ENCODE measurements at places on chromosomes 1 and 21. TPM values are rescaled to one million over a fixed set of nuclear protein-coding genes. Genes with fewer than 3 reads are reported as not detected.

DNA sequence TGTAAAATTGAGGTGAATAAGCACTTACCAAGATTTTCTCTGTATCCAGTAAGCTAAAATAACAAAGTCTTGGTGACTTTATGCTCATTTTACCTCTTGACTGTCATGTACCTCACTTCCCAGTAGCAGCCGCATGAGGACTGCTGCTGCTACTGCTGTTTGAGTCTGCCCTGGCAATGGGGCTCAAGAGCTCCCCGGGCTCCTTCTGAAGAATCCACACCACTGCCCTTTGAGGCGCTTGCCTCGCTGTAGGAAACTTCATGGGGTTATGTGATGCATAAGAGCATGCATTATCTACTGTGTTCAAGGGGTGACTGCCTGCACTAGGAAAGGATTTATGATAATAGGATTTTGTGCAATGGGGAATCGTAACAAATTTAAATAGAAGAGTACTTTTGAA lies 113.5 kb downstream of the NTNG1 start:
- no peak overlapping the region for H3K4me3 ChIP-seq
- no peak for DNase-seq
- no peaks in the 10 kb centered on the region for H3K4me1 ChIP-seq
- no peaks in the 10 kb centered on the region for H3K36me3 ChIP-seq
- H3K27ac ChIP-seq: no peak overlapping the region
- H3K27me3 ChIP-seq: no peaks in the 10 kb centered on the region

CA6 gene
- total RNA-seq: not detected

DNA sequence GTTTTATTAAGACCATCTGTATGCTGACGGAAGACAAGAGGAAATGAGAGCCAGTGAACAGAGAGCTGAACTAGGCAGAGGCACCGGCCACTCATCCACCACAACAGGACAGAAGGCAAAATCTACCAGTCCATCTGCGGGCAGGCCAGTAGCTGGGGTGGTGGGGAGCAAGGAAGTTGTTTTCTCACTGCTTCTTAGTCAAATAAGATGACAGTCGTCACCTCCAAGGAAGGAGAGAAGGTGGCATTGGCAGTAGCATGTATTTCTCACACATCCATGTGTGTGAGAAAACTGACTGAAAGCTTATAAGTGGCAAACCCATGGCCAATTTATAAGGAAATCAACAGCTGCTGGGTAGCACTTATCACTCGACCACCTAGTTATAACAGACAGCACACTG lies 8.2 kb downstream of the TTC13 start:
- no peak overlapping the region for H3K27ac ChIP-seq
- no peaks in the 10 kb centered on the region for H3K36me3 ChIP-seq
- no peak overlapping the region for H3K4me3 ChIP-seq
- H3K4me1 ChIP-seq: no peaks in the 10 kb centered on the region

DNA sequence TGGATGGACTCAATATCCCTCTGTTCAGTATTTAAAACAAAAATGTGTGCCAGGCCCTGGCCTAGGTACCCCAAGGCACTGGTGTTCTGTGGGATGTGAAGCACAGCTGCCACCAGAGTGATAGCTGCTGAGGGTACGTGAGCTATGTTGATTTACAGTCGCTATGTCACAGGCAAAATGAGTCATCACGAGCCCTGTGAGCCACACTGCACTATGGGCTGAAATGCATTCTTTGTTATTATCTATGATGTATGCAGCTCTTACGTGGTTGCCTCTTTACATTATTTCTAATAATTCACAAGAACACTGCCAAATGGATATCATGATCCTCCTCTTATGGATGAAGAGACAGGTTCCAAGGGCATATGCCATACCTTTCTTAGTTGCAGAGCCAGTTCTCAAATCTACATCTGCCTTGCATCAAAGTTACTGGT lies 2.1 kb downstream of the TEX38 start:
- DNase-seq: no peak
- no peaks in the 10 kb centered on the region for H3K4me1 ChIP-seq
- no peak overlapping the region for H3K4me3 ChIP-seq
- no peak overlapping the region for H3K27ac ChIP-seq
- no peaks in the 10 kb centered on the region for H3K27me3 ChIP-seq
- H3K36me3 ChIP-seq: no peaks in the 10 kb centered on the region

DNA sequence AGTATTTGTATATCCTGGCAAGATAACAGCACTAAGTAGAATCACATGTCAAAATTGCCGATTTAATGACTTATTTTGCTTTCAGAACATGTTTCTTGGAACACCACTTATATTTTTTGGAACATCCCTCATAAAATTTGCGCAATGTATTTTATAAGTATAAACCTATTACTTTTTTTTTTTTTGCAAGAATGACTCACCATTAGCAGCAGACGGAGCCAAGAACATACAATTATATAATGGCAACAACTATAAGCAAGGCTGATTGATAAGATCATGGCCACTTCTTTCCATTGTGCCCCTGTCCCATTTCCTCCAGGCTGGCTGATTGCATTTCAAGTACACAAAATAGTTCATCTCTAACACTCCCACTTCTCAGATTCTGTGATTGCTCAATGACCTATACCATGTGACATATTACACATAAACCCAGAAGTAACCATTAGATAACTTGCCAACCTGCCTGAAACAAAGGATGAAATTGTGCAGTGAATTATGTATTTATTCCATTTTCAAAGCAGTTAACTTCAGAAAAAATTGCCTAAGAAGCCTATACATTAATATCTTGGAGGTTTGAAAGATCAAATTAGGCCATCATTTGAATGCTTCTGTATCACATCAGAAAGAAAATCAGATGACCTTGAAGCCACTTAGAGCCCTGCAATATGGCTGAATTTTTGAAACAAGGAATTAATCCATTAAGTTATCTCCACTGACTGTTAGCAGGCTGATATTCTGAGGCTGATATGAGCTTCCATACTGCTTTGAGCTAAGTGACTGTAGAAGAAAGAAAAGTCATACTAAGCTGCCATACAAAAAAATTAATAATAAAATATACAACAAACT lies 77.8 kb upstream of the PRMT6 start:
- no peak overlapping the region for H3K27ac ChIP-seq
- no peaks in the 10 kb centered on the region for H3K27me3 ChIP-seq
- no peaks in the 10 kb centered on the region for H3K4me1 ChIP-seq
- no peaks in the 10 kb centered on the region for H3K36me3 ChIP-seq
- no peak overlapping the region for H3K4me3 ChIP-seq

GRCh38 chr21:14766241-14766640 lies 220.1 kb upstream of the SAMSN1 start:
- no peaks in the 10 kb centered on the region for H3K4me1 ChIP-seq
- H3K27ac ChIP-seq: no peak overlapping the region
- no peaks in the 10 kb centered on the region for H3K27me3 ChIP-seq
- no peaks in the 10 kb centered on the region for H3K36me3 ChIP-seq
- DNase-seq: no peak

SYT14 gene
- total RNA-seq: not detected

- peaks cover 6% of the 10 kb centered on the region for H3K4me1 ChIP-seq
- H3K4me3 ChIP-seq: no peak overlapping the region
- H3K36me3 ChIP-seq: no peaks in the 10 kb centered on the region
- peak; percentile 37 for DNase-seq
- H3K27me3 ChIP-seq: no peaks in the 10 kb centered on the region
These were observed 28.4 kb downstream of the TOMM20 start for GRCh38 chr1:235100194-235100772.

DNA sequence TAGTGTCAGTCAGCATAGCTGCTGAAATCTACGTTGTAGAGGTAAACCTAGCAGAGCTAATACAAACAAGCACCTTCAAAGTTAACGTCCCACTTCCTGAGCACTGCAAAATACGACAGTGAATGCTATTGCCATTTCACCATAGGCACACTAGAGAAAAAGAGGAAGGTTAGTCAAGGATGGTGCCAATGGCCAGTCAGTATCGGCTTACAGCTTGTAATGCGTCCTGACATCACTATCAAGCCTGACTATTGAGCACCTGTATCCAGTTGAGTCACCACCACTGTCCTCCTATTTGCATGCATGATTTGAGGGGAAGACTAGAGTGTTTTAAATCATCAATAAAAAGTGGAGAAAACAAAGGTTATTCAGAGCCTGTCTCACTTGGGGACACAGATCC lies 34.4 kb downstream of the NUCKS1 start:
- H3K27me3 ChIP-seq: no peaks in the 10 kb centered on the region
- H3K4me3 ChIP-seq: no peak overlapping the region
- no peak for DNase-seq
- H3K36me3 ChIP-seq: no peaks in the 10 kb centered on the region

EIF3I gene
- 130 TPM for total RNA-seq

CDC20 gene
- not detected for total RNA-seq

DNA sequence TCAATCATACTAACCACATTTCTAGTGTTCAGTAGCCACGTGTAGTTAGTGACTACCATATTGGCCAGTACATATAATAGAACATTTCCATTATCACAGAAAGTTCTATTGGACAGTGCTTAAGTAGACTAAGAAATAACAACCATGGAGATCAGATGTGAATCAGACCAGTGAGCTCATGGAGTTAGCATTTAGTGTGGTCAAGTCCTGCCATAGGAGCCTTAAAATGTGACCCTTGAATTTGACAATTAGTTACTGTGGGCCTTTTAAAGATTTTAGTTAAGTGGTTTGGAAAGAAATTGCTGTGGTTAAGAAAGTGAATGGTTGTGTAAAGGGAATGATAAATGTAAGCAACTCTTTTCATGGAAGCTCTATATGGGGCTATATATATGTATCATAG lies 123.4 kb downstream of the POU2F1 start:
- H3K27ac ChIP-seq: no peak overlapping the region
- no peak overlapping the region for H3K4me3 ChIP-seq
- H3K4me1 ChIP-seq: no peaks in the 10 kb centered on the region
- H3K27me3 ChIP-seq: no peaks in the 10 kb centered on the region
- no peaks in the 10 kb centered on the region for H3K36me3 ChIP-seq

CFHR2 gene
- total RNA-seq: 583 TPM

AQP10 gene
- not detected for total RNA-seq

GRCh38 chr1:3677484-3677883 lies 25.2 kb downstream of the TP73 start:
- no peaks in the 10 kb centered on the region for H3K27me3 ChIP-seq
- no peak overlapping the region for H3K27ac ChIP-seq
- H3K4me1 ChIP-seq: no peaks in the 10 kb centered on the region

GRCh38 chr1:228851193-228851592 lies 115.9 kb downstream of the RHOU start:
- H3K4me1 ChIP-seq: peaks cover 10% of the 10 kb centered on the region
- H3K36me3 ChIP-seq: no peaks in the 10 kb centered on the region

GRCh38 chr21:27464648-27465047 lies 497.8 kb upstream of the ADAMTS5 start:
- no peaks in the 10 kb centered on the region for H3K4me1 ChIP-seq
- no peak overlapping the region for H3K4me3 ChIP-seq
- H3K27ac ChIP-seq: no peak overlapping the region
- no peak for DNase-seq
- H3K27me3 ChIP-seq: no peaks in the 10 kb centered on the region

NR5A2 gene
- 28.2 TPM for total RNA-seq

DNA sequence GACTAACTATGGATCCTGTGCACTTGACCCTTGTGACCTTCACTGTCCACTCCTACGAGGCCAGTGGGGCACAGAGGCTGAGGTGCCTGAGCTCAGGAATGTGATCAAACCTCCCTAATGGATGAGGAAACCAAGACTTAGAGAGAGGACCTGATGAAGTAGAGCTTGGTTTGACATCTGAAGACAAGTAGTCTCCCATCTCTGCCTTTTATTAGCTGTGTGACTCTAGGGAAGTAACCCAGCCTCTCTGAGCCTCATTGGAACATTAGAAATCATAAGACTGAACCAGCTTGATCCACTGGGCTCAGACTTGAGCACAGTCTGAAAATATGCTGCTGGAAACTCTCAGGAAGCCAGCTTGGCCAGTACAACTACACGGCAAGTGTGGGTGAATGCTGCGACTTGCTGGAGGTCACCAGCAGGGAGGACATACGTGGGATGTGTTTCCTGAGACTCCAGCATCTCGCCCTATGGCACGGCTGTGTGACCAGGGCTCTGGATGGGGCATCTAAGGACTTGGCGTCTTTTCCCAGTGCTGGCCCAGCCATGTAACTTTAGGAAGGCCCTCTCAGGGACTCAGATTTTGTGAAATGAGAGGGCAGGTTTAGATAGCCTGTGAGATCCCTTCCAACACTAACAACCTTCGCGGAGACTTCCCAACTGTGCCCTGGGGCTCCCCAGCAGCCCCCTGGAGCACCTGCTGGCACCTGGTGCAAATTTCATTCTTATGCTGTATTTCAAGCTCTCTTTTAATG lies 10.5 kb downstream of the CDCP2 start:
- H3K27me3 ChIP-seq: no peaks in the 10 kb centered on the region
- H3K4me1 ChIP-seq: no peaks in the 10 kb centered on the region
- no peaks in the 10 kb centered on the region for H3K36me3 ChIP-seq
- no peak overlapping the region for H3K27ac ChIP-seq
- DNase-seq: no peak

- H3K27me3 ChIP-seq: no peaks in the 10 kb centered on the region
- no peaks in the 10 kb centered on the region for H3K4me1 ChIP-seq
- no peaks in the 10 kb centered on the region for H3K36me3 ChIP-seq
- no peak overlapping the region for H3K27ac ChIP-seq
- H3K4me3 ChIP-seq: no peak overlapping the region
These were observed 13.9 kb downstream of the DNAJC6 start for GRCh38 chr1:65323246-65323645.

BPNT1 gene
- 13.6 TPM for total RNA-seq

DNA sequence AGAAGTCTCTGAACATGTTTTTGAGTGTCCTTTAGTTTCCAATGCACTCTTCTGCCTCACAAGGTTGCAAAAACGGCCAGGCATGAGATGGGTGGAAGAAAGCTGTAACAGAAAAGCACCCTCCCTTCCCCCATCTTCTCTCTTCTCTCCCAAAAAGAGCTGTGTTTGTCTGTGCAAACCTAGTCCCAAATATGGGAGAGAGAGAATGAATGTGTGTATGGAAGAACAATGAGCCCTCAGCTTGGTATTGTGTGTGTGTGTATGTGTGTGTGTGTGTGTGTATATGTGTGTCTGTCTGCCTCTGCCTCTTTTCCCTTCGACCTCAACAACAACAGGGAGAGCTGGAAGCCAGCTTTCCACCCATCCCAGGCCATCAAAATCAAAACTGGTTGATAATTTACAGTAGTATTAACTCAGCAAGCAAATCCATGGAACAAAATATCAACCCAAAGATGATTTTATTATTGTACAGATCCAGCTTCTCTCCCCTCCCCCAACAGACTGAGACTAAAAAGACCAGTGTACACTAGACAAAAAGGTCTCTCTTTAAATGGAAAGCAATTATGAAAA lies 1.8 kb downstream of the RERE start:
- no peak for DNase-seq
- no peaks in the 10 kb centered on the region for H3K27me3 ChIP-seq
- no peaks in the 10 kb centered on the region for H3K4me1 ChIP-seq
- no peaks in the 10 kb centered on the region for H3K36me3 ChIP-seq
- peak overlapping the region; percentile 91 for H3K27ac ChIP-seq

Measured in right lobe of liver (tissue), 6 donors.